Substantia nigra (tissue), 51 donors: ENCODE measurements at places on chromosomes 5 and 9.
A peak's percentile ranks its signal among the peaks of the same experiment; 100 is the strongest.

- no peak for DNase-seq
These were observed 8.8 kb upstream of the RASGRF2 start for GRCh38 chr5:80951366-80951765.

- peak; percentile 52 for DNase-seq
These were observed at the start of gene VAV2 for GRCh38 chr9:133991964-133992779. TSS of gene VAV2 (minus strand) at chr9:133992324. CDS start at chr9:133992278, 46 bp downstream.

- no peak for DNase-seq
These were observed 17.5 kb upstream of the CLPTM1L start for GRCh38 chr5:1362242-1363015.

GRCh38 chr9:110114086-110114858, 93.7 kb downstream of the C9orf152 start:
- no peak for DNase-seq

DNA sequence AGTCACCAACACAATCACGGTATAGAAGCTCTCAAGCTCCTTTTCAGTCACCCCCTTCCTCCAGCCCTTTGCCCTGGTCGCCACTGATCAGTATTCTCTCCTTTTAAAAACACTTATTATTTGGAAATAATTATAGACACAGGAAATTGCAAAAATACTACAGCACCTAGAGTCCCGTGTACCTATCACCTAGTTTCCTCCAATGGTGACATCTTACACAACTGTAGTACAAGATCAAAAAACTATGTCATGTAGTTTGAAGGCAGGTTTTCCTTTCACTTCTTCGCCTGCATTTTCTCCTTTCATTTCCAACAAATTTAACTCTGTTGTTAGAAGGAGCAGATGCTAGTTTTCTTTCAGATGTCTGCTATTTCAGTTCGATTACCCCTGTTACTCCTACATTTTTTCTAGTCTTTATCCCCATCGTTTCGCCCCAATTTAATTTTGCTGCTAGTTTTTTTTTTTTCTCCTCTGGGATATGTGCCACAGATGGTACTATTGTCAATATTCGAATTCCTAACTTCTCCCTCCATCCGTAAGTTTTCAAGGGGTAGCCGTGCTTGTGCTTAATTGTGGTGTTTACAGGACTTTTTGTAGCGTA, 612 bp upstream of the ATG10 start:
- no peak for DNase-seq

DNA sequence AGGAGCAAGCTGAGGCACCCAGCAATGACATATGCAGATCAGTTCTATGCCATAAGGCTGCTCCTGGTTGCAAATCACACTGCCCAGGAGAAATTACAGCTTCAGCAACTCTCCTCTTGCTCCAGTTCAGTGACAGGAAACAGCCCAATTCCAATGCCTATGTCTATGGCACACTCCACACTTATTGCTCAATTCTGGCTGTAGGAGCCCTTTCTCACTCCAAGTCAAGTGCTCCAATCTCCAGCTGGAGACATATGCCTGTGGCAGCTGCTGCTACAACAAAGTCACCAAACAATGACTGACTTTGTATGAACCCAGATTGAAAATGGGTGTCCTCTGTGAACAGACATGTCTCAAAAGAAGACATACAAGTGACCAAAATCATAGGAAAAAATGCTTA, 31.8 kb upstream of the PLCXD3 start:
- DNase-seq: no peak

DNA sequence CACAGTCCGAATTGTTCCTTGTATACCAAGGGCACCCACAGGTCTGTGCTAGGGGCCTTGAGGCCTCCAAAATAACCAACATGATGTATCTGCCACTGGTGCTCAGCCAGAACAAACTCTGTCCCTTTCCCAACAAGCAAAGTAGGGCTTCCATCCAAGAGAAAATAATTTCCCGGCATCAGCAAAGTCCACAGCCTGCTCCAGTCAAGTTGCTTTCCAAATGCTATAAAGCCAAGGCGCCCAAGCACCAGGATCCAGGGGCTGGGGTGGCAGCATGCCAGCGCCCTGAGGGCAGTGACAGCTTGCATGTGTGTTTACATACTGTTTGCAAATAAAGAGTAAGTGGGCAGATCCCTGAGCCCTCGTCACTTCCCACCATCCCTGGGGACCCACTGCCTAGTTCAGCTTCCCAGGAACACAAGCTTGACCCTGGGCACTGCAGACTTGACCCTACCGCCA, 155.9 kb downstream of the ERCC6L2 start:
- DNase-seq: no peak
